ENCODE measurements at places on chromosomes 2 and 18.

GRCh38 chr2:25165992-25166875, 2.1 kb downstream of the POMC start:
- DNase-seq, result no peak

DNA sequence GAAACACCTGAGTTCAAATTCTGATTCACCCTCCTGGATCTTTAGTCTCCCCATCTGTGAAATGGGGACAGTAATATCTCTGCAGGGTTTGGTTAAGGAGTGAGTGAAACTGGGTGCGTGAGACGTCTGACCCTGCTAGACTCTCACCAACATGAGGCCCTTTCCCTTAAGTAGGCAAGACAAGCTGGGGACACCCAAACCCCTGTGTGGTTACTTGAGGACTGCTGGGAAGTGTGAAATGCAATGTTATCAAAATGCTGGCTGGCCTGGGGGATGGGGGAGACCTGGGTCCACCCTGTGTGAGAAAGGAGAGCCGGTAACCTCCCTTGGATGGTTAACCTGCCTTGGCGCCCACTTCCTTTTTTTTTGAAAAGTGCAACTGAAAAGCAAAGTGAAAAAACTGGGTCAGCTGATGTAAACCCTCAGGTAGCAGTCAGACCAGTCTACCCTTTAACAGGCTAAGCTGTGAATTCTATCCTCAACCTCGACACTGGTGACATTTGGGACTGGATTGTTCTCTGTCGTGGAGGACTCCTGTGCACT, 82.3 kb downstream of the INPP5D start:
- DNase-seq, result no peak

DNA sequence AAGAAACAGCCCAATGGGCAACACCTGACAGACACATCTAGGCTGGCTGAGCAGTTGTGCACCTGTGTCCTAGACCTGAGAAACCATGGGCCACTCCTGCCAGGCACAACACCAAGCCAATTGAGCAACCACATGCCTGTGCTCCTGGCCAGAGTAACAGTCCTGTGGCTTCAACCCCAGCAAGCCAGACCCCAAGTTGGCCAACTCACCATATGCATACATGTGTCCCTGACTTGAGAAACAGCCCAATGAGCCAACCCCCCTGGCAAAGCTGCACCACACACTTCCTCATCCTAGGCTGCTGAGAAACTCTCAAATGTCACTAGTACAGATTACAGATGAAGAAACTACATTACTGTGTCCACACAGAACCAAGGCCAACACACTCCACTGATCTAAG, 36.6 kb downstream of the USP34 start:
- DNase-seq, result no peak

DNA sequence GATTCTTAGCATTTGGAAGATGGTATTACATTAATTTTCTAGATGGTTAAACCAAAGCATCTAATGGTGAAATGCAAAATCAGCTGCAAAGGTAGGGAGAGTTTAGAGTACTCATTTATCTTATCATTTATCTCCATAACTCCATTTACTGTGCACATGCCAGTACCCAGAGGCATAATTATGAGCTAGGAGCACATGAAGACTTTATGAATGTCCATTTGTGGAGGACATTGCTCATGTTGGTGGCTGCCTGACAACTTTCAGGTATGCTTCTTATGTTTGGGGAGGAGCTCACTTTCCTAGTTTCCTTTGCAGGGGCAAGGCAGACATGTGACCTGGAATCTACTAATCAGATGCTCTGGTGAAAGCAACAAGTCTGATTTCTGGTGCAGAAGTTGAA, 134.0 kb downstream of the NRP2 start:
- no peak for DNase-seq

DNA sequence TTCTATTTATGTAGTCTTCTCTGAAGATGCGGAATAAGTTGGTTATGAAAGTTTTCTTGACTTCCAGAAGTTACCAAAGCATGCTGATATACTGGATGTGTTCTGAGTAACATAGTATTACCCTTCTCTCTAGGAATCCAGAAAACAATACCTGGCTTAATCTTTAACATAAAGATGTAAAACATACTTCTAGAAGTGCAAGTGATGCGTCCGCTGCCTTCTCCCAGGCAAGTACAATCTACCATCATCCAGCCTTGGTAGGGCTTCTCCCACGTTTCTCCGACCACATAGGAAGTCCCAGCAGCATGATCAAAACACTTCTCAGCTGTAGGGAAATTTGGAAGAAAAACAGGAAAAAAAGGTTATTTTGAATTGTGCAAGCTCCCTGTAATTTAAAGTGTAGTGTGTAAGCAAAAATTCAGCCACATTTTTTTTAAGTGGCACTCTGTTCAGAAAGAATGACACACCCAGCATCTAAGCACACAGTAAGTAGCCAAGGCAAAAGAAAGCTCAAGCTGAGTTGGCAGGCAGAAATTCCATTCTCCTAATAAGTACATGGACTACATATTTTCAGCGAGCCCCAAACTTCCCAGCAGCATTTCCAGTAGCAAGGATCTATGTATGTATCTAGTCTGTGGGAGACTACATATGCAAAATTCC, 5.2 kb downstream of the FN1 start:
- DNase-seq, result no peak

GRCh38 chr2:169573974-169574299, 272 bp upstream of the FASTKD1 start:
- DNase-seq, result no peak

GRCh38 chr2:118013221-118013723, 598 bp downstream of the CCDC93 start:
- DNase-seq, result no peak

DNA sequence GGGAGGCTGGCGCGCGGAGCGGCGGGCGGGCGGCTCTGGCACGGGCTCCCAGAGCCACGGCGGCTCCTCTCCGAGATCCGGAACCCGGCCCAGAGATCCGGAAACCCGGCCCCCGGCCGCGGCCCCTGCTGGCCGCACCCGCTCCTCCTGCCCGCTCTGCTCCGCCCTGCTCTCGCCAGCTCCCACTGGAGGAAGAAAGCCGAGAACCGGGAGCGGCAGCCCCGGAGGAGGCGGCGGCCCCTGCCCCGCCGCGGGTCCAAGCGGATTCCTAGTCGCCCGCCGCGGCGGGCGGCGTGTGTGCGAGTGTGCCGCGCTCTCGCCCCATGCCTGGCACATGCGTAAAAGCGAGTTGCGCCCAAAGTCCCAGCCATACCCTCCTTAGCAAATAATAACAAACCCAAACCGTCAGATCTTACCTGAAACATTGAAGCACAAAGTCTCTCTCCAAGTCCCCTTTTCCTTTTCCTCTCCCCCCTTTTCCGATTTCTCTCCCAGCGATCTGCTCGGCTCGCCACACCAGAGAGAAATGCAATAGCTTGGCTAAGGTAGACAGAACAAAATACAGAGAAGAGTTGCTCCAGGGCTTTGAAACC, 108.7 kb upstream of the KCTD1 start:
- DNase-seq, result no peak

GRCh38 chr18:35620765-35621164, 39.2 kb downstream of the GALNT1 start:
- no peak for DNase-seq

DNA sequence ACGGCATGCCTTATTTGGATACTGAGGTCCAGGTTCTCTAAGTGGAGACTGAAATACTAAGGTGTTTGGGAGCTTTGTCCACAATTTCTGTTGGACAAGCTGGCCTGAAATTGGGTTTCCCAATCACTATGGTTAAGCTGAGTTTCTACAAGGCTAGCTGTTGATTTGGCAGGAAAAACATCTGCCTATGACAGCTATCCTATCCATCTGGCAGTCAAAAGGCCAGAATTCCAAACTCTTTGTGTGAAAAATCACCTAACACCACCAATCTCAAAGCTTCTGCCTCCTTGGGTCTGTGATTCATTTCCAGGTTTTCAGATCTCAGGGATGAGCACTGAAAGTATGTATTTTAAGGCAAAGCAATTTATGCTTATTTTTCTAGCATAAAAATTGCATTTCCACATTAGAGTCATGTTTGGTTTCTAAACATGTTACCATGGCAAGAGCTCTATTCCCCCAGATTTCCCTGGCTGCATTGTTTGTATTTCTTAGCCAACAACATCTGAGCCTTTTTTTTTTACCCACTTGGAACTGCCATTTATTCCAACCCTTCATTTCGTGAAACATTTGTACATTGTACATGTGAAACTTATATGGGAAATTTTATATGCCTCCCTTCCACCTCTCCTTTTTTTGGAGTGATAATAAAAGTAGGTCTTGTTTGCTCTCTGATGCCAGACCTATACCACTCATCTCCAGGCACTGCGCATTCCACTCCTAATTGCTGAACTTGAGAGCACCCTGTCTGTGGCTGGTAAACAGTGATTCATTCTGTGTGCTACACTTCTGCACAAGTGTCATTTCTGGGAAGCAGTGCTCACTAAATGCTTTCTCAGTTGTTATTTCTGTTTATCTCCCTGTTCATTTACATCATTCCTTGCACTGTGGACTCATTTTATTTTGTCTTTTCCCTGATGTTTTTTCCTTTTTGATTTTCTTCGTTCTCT, 15.9 kb upstream of the CCDC85A start:
- no peak for DNase-seq

- no peak for DNase-seq
Measured at GRCh38 chr2:235051436-235052260, 99.8 kb downstream of the SH3BP4 start.

DNA sequence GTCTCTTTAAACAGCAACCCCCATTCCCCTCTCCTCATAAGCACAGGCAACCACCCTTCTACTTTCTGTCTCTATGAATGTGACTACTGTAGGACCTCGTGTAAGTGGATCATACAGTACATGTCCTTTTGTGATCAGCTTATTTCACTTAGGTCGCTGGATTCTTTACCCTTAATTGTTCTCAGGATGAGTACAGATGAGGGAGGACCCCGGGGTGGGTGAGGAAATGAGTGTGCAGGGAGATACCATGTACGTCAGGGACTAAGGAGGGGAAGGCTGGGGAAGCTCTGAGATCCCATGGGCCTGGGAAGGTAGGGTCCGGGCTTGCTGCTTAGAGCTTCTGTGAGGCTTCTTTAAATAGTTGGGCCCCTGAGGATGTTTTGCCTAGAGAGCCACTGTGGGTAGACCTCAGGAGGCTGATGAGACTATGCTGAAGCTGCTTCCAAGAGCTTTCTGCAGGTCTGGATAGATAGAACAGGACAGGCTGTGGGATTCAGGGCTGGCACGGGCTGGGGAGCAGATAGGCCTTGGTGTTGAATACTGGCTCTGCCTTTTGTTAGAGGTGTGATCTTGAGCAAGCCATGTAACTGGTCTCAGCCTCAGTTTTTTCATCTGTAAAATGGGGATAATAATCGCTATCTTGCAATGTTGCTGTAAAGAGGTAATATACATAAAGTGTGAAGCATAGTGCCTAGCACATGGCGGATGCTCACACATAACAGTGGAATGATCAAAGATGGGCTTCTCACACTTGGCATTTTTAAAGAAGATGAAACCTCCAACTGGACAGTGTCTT, 155.3 kb downstream of the PRKCE start:
- no peak for DNase-seq

DNA sequence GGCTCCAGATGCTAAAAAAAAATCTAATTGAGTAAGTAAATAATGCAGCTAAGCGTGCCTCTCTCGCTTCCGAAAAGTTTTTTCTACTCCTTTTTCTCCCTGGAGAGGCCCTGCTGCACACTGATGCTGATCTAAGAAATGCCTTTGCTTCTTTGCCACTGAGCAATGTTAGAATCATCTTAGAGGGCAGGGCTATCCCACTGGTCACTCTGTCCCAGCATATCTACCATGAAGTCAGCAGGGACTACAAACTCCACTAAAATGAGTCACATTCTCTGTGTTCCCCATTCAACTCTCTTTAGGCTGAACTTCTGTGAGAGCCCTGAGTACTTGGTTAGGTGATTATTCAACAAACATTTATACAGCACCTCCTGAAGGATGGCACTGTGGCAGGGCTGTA, 127.6 kb upstream of the LYPD1 start:
- no peak for DNase-seq

GRCh38 chr2:168583710-168584521, 127.8 kb downstream of the CERS6 start:
- no peak for DNase-seq

DNA sequence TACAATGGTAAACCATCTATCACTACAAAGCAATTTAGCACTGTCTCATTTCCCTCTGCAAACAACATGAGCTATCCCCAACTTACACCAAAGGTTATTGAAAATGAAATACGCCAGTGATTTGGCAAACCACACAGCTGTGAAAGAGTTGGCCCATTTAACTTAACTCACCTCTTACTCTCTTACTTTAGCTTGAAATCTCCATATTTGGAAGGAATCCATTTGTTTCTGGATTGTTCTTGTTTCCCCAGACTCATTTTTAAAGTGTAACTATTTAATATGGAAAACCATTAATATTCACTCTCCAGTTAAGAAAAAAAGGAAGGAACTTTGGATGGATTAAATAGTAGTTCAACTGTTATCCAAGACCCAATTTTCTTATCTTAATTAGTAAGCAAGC, 93.7 kb upstream of the TRIB2 start:
- no peak for DNase-seq

- no peak for DNase-seq
Measured at GRCh38 chr2:20346565-20347381, 3.9 kb downstream of the PUM2 start.

DNA sequence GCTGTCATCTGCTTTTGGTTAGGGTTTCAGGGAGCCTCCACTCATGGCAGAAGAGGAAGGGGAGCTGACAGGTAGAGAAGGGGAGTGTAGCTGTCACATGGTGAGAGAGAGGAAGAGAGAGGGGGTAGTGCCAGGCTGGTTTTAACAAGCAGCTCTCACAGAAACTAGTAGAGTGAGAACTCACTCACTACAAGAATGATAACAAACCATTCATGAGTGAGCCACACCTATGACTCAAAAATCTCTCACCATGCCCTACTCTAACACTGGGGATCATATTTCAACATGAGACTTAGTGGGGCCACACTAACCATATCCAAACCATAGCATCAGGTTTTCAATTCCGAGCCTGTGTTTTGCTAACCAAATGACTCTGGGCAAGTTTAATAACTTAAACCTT, 274.9 kb upstream of the VWC2L start:
- no peak for DNase-seq

GRCh38 chr2:106117882-106118684, 76.0 kb downstream of the UXS1 start:
- no peak for DNase-seq

Measured in NT2/D1 (cell line).